ENCODE measurements at places on chromosomes 16 and 17.

DNA sequence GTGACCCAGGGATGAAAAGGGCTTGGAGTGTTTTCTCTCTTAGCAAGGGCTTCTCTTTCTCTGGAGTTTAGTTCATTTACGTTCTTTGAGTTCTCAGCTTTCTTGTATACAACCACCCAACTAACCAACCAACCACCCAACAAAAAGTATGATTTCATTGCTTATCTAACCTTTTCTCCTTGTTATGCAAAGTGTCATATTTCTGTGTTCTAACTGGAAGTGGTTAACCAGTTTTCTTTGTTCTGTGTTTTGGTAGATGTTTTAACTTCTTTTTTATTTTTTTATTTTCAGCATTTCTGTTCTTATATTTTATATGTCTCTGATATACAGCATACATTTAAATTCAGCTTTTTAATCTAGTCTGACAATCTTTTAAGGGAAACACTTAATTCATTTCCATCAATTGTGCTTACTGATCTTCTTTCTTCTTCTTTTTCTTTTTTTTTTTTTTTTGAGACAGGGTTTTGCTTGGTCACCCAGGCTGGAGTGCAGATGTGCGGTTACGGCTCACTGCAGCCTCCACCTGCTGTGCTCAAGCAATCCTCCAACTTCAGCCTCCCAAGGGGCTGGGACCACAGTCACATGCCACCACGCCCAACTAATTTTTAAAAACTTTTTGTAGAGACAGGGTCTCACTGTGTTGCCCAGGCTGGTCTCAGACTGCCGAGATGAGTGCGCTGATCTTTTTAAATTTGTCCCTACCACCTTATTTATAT is 29.6 kb downstream of the NLK start:
- no peak for DNase-seq

- DNase-seq: no peak
These were observed 161.6 kb downstream of the GSG1L start for GRCh38 chr16:27901956-27902355.

DNA sequence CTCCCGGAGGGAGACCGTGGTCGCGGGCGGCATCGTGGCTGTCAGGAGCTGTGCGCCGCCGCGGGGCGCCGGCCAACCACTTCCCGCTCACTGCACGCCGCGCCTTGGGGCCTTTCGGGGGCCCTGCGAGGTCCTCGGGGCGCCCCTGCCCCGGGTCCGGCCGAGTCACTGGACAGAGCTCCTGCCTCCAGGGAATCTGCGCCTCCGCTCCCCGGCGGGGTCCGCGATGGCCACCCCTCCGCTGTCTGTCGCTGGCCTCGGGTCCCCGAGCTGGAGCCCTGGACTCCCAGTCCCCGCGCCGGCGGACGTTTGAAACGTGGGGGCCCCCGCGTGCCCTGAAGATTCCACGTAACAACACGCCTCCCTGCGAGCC is at the start of gene QRICH2:
Gene QRICH2 (minus strand): TSS at position 311 of the 373 bp plus-strand sequence. CDS start 278 bp downstream, at position 33.
- no peak for DNase-seq

DNA sequence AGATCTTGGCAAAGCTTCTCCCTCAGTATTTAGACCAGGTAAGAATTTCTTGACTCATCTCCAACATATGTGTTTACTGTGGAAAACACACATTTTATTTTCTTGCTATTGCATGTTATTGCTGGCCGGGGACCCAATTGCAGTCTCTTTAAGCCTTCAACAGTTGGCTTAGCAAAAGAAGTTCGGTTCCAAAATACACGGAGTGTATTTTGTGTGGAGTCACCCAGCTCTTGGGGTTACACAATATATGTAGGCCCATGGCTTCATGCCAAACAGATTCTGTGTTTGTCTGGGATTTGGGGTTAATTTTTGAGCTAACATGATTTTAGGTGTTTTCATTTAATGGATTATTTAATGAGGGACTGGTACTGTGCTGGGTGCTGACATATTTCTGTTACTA is 4.0 kb downstream of the ALDH3A2 start:
- DNase-seq: no peak

DNA sequence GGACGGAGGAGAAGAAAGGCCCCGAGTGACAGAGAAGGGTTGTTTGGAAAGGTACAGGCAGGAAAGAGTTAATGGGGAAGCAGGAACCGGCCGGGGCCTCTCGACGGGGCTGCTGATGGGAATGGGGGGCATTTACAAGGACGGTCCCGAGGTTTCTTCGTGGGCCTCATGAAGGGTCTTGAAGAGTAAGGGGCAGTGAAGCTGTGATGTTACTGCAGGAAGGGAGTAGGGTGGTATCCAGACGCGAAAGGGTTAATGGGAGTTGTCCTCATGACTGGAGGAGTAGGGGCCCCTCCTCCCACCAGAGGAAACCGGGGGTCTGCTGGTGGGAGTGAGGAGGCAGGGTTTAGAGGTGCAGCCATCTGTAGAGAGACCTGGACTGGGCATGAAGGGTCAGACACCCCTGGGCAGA is 481 bp downstream of the PDK2 start:
- DNase-seq: no peak

- no peak for DNase-seq
These were observed 42.5 kb downstream of the HELZ start for GRCh38 chr17:67202503-67202902.

DNA sequence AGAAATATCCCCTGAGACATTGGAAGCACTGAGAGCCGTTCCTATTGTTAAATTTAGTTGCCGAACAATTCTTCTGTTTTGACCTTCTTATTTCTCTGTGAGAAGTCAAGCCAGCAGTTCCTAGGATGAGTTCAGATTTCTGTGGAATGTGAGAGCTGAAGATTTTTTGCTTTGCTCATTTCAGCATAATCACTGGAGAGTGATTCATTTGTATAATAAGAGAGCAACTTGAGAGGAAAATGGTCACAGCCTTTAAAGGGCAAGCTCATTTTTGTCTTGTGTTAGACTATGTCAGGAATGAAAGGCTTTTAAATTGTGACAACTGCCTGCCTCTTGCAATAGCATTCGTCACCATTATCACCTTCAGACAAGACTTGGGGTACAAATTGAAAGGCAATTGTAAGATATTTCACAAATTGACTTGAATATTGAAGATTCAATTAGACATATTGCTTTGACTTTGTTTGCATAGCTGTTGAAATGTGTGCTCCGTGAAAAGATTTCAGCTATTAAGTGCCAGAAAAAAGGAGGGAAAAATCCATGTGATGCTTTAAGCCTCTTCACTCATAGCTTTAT is 900.0 kb upstream of the GOT2 start:
- DNase-seq: no peak

DNA sequence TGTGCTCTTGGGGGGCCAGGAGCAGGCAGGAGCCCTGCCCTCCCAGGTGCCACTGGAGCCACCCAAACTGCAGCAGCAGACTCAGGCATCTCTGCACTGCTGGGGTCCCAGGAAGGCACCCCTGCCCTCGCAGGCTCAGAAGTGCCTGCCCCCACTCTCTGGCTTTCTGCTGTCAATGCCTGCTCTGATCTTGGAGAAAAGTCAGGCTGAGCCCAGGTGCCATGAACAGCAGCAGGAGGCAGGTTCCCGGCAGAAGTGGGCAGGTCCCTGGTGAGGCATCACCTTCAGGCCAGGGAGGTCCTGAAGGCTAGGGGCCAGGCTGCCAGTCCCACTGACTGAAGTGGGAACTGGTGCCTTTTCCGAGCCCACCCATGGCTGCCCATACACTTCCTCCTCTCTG is 106.5 kb downstream of the MGAT5B start:
- DNase-seq: no peak

- no peak for DNase-seq
These were observed 6.2 kb downstream of the ACE start for GRCh38 chr17:63483038-63483437.

All from NCI-H1417 treated with DMSO at 0.1 percent for 48 hours (cell line).